ENCODE measurements at places on chromosomes 11 and 22.
A peak's percentile ranks its signal among the peaks of the same experiment; 100 is the strongest.

DNA sequence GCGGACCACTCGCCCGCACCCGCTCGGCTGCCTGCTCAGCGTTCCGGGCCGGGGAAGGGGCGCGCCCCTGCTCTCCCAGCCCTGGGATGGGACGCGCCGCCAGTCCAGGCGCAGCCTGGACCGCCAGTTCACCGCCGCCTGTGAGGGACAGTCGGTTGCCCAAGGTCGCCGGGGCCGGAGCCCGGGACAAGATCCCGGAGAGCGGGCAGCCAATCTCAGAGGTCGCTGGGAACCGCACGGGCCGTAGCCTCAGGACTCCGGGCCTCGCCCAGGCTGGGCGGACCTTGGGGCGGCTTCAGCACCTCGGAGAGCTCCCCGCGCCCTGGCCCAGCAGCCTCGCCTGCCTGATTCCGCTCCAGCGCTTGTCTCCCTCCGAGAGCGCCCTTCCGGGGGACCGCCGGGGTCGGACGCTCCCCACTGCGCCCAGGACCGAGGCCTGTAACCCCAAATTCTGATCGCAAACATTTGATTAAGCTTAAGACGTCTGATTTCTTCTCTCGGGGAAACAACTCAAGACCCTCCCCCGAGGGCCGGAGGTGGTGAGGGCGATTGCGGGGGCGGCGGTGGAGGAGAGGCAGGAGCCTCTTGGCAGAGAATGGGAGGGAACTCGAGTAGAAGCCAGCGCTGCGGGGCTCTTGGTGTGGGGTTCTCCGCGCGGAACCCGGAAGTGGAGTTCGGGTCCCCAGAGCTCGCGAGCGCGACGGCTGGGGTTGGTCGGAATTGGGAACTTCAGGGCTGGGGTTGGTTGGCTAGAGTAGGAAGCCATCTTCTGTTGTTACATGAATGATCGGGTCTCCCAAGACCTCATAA, 1.1 kb upstream of the CHRM4 start:
- DNase-seq, result peak; percentile 83

DNA sequence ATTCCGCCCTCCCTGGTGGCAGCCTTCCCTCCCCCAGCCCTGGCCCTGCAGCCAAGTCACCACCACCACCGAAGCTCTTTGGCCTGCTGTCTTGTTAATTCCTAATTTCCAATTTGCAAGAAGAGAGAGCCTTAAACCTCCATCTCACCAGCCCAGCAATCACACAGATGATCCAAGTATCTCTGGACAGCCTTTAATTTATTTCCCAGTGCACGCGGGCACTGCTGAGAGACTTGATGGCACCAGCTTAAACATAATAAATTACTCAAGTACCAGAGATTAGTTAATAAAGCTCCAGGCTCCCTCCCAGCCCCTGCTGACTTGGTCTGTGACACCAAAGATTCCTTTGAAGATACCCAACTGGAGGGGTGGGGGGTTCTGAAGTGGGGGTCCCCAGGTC, 494.7 kb downstream of the BUD13 start:
- no peak for DNase-seq

DNA sequence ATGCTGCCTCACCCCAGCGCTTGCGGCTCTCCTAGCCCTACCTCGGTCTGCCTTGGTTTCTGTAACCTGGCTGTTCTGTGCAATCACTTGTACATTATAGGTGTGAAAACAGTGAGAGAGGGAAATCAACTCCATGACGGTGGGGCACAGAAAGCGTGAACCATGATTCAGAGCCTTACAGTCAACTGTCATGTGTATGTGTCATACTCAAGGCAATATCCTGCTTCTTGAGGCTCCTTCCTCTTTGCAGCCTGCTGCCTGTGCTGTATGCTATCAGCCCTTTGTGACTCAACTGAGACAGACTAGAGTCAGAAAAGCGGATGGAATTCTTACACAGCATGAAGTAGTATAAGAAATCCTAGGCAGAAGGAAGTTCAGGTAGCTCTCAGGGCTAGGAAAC, 2.1 kb downstream of the NRIP3 start:
- DNase-seq, result no peak

DNA sequence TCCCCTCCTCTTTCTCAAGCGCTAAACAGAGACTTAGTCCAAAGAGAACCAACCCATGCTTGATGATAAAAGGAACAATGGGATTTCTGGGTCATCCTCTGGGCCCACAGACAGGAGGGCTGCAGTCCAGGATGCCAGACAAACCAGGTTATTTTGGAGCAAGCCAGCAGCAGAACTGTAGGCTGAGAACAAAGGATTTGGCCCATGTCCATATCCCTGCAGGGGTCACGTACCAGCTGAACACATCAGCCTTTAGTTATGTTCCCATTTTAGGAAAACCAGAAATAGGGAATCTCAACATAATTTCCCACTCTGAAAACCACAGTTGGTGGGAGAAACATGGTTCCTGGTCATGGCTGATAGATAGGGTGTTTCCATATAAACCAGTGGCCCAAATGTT, 533.6 kb upstream of the CADM1 start:
- no peak for DNase-seq

GRCh38 chr22:20086763-20087162, 6.7 kb downstream of the DGCR8 start:
- no peak for DNase-seq

DNA sequence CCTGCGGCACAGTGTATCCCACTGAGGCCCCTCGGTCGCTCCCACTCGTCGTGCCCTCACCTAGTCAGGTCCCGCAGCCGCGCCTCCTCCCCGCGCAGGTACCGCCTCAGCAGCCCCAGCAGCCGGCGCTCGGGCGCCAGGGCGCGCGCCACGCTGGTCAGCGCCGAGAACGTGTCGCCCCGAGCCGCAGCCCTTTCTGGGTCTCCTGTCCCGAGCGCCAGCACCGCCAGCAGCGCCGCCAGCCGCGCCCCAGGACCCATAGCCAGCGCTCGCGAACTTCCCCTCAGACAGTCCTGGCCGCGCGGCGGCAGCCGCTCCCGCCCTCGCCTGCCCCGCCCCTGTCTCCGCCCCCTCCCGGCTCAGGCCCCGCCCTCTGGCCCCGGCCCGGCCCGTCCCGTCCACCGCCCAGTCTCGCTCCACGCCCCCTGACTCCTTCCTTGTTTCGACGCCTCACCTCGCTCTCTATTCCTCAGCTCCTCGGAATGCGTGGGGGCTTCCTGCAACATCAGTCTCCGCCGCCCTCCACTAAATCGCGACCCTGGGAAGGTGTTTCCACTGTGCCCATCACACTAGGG, at the start of gene P4HA3:
P4HA3 (minus strand) TSS at position 289 of the 575 bp plus-strand sequence; CDS start at position 260, 29 bp downstream.
- peak; percentile 35 for DNase-seq

DNA sequence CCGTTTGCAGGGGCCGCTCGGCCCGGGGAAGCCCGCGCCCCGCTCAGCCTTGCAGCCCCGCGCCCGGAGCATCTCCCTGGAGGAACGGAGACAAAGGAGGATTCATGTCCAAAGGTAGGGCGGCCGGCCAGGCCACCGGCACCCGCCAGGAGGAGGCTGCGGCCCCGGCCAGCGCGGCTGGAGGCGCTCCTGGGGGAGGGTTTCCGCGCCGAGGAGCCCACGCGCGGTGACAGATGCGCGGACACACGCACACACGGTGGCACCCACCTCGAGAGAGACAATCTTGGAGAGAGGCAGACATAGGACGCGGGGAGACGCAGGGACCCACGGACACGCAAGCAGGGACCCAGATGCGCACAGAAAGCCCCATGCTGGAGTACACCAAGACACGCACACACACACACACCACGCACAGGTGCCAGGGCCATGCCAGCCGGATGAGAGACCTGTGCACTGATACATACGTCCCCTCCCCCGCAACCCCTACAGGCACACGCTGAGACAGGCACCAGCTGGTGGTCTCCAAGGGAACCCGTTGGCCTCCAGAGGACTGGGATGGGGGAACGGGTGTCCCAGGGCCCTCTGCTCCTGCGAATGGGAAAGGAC, 7.8 kb downstream of the SEPTIN3 start:
- peak; percentile 57 for DNase-seq

GRCh38 chr11:19864141-19865140, 151.8 kb downstream of the NAV2 start:
- DNase-seq, result no peak

GRCh38 chr11:45984192-45984591, 61.7 kb downstream of the LARGE2 start:
- DNase-seq, result no peak

GRCh38 chr22:41951898-41952474, at the start of gene SMIM45:
Gene SMIM45, plus strand, starts transcription at chr22:41952150.
- no peak for DNase-seq

DNA sequence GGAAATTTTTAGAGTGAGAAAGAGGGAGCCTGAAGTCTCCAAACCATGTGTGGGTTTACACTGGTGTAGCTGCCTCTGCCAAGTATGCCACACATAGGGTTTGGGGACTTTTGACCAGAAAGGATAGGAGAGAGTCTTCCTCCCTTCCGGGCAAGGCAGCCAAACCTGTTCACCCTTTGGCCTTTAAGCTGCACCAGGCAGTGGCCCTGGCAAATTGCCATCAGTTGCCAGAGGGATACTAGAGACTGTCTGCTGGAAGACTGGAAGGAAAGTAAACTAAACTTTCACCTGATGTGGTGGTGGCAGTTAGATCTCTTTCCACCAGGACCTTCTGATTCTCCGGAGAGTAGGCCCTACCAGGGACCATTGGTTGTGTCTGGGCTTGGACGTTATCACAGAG, 1263.2 kb downstream of the FAM181B start:
- no peak for DNase-seq

GRCh38 chr11:45141631-45142030, 4.8 kb upstream of the PRDM11 start:
- no peak for DNase-seq
